ENCODE measurements at places on chromosomes 11 and 22. TPM values are rescaled to one million over a fixed set of nuclear protein-coding genes. Genes with fewer than 3 reads are reported as not detected.

Gene MPEG1
- total RNA-seq = not detected

Gene SCGB1A1
- not detected for total RNA-seq

- DNase-seq = no peak
Measured at GRCh38 chr11:61803889-61804647, 11.4 kb downstream of the FEN1 start.

Gene GRM5
- under 0.01 TPM for total RNA-seq

DNA sequence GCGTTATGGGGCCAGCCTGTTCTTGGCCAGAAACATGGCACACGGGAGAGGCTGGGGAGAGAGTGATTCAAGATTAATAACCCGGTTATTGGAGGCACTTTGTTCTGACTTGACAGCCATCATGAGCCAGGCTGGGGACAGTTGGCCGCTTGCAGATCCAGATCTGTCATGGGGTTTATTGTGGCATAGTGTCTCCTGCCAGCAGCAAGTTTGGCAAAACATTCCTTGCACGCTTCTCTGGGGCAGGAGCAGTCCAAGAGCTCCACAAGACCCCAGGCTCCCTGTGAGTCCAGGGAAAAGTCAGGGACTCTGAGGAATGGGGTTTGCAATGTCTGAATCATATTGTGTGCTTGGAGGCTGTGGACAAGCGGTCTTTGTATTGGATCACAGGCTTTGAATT lies 270.4 kb downstream of the MIAT start:
- DNase-seq = no peak

Gene GRIA4
- not detected for total RNA-seq

Gene CCDC157
- 0.38 TPM for total RNA-seq

Gene CD3E
- not detected for total RNA-seq

DNA sequence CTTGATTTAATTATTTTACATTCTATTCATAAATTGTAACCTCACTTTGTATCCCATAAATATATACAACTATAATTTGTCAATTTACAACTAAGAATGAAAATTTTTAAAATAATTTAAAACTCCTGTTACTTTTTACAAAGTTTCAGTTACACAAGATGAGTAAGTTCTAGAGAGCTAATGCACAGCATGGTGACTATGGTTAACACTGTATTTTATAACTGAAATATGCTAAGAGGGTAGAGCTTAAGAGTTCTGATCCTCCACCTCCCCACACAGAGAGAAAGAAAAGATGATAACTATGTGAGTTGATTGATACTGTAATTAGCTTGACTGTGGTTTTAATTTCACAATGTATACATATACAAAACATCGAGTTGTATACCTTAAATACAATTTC lies 412.5 kb upstream of the DDI1 start:
- no peak for DNase-seq

Gene OTOG
- total RNA-seq = not detected

- DNase-seq = no peak
Measured at GRCh38 chr11:120800206-120800605, 223.7 kb upstream of the TBCEL start.

GRCh38 chr11:60878245-60879101 lies 11.1 kb downstream of the ZP1 start:
- no peak for DNase-seq

GRCh38 chr11:119607726-119608125 lies 121.3 kb downstream of the NECTIN1 start:
- no peak for DNase-seq

Gene SYT12
- 2.0 TPM for total RNA-seq

Gene OR8G1
- total RNA-seq = not detected

DNA sequence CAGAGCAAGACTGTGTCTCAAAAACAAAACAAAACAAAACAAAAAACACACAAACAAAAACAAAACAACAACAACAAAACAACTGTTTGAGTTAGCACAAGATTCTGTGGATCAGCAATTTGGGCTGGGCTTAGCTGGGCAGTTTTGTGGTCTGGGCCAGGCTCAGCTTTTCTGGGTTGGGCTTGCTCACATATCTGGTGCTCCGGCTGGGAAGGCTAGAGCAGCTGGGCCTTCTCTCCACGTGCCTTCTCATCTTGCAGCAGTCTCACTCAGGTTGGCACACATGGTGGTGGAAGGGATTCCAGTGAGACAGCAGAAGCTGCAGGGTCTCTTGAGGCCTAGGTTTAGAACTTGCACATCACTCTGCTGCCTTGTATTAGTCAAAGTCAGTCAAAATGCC lies 35.7 kb downstream of the EIF3F start:
- DNase-seq = no peak

GRCh38 chr11:17421781-17422180 lies 33.3 kb upstream of the KCNJ11 start:
- DNase-seq = no peak

GRCh38 chr11:123006860-123007542 lies 25.4 kb upstream of the BSX start:
- no peak for DNase-seq

Gene MRPL49
- 42.1 TPM for total RNA-seq

DNA sequence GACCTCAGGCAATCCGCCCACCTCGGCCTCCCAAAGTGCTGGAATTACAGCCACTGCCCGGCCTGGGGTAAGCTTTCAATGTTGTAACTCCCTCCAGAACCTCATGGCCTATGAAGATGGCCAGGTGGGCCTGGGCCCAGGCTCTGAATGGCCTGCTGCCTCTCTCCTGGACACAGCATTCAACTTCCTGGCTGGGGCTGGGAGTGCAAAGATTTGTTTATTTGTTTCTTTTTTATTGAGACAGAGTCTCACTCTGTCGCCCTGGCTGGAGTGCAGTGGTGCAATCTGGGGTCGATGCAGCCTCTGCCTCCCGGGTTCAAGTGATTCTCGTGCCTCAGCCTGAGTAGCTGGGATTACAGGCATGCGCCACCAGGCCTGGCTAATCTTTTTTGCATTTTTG lies 513 bp upstream of the TSGA10IP start:
- no peak for DNase-seq

Gene PIWIL4
- total RNA-seq = 0.38 TPM

Gene FAM83F
- total RNA-seq = 22.1 TPM

DNA sequence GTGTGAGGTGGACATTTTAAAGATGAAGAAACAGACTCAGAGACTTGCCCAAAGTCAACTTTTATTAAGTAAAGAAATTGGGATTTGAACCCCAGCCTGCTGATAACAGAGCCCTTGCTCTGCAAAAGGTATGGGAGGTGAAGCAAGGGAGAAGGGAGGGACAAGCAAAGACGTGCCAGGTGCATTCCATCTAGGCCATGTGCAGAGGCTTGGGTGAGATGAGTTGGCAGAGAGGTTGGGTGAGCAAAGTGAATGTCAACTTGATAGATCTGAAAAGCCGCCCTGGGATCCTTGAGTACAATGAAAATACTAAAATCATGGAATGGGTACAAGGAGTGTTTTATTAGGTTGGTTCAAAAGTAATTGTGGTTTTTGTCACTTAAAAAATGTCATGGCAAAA lies 341.3 kb downstream of the CADM1 start:
- peak; percentile 52 for DNase-seq

Gene MS4A12
- not detected for total RNA-seq

- DNase-seq = no peak
Measured at GRCh38 chr11:83020942-83021779, 50.5 kb downstream of the RAB30 start.

Gene HYLS1
- total RNA-seq = 3.5 TPM

Gene DKK3
- 72.4 TPM for total RNA-seq

Gene POTEH
- not detected for total RNA-seq

DNA sequence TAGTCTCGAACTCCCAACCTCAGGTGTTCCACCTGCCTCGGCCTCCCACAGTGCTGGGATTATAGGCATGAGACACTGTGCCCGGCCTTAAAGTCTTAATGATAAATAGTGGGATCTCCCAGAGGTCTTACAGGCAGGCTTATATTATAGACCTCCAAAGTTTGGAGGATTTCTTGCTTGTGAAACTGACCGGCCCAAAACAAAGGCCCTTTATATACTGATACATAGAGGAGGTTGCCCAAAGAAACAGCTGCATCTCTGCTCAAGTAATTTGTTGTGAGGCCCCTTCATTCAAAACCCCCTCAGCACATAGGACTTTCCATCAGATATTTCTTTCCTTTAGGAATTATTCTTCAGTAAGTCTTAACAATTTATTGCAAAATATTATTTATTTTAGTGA lies 27.4 kb upstream of the RDX start:
- DNase-seq = no peak
